ENCODE measurements at places on chromosomes 7 and 10. TPM values are rescaled to one million over a fixed set of nuclear protein-coding genes. Genes with fewer than 3 reads are reported as not detected.

DNA sequence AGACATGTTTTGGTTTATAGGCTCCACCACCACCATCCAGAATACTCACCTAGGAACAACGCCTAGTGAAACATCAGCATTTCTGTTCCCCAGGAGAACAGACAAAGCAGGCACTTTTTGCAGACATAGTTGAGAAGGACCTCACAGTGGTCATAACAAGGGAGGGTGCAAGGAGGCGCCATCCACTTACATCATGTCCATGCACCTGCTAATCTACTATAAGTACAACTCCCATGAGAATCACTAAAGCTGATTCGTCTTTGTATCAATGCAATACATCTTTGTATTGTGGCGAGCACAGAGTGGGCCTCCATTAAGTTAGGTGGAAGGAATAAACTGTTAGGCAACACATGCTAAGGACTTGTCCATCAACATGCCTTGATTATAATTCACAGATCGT is 207.1 kb downstream of the KCNMA1 start:
- no peak for DNase-seq

DNA sequence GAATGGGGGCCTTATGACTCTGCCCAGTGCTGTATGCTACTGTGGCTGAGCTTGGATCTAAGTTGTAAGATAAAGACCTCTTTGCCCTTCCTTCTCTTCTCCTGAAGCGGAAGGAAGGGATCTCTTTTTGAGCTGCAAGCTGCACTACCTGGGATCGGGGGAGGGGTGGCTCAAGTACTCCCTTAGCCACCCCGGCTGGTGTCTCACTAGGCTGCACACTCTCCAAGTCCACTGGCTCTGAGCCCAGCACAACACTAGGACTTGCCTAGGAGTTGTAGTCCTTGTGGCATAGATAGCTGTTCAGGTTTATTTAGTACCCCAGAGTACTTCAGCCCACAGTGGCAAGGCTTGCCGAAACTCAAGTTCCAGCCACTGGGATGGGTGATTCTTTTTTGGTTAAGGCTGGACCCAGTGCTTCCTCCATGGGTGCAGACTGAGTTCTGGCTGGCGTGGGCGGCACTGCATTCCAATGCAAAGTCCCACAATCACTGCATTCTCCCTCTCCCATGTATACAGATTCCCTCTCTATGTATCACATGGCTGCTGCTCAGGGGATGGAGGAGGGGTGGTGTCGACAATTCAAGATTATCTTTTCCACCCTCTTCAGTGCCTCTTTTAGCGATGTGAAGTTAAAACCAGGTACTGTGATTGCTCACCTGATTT is 76.2 kb upstream of the SLC25A13 start:
- no peak for DNase-seq

- peak; percentile 27 for DNase-seq
Observed at GRCh38 chr10:11958956-11959355, 83.7 kb downstream of the UPF2 start.

- DNase-seq: no peak
Observed at GRCh38 chr10:131876017-131876416, 24.8 kb upstream of the PPP2R2D start.

DNA sequence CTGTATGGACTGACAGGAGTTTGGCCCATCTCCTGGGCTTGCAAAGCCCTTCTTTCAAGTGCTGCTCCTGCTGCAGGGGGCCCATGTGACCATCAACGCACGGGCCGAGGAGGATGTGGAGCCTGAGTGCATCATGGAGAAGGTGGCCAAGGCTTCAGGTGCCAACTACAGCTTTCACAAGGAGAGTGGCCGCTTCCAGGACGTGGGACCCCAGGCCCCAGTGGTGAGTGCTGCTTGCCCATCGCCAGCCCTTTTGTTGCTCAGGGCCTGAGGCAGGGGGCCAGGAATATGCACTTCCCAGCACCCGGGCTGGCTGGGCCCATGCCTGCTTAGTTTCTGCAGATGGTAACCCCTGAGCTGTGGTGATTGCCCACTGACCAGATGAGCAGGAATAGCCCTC is 8.7 kb downstream of the PGAM2 start:
- no peak for DNase-seq

DNA sequence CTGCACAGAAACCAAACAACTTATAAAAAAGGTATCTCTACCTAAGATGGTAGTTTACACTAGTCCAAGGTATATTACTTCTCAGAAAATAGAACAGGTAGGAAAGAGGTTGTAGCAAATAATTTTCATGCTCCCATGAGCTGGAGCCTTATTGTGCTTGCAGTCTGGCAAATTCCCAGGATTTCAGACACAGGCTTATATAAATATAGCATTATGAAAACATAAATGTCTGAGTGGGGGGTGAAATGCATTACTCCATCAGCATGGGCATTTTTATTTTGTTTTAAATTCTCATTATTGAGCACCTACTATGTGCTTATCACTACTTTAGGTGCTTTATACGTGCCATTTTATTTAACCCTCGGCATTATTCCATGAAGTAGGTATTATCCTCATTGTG is 83.0 kb upstream of the PHYHIPL start:
- DNase-seq: peak; percentile 57

GRCh38 chr10:110859206-110859972 is 12.3 kb upstream of the PDCD4 start:
- DNase-seq: no peak

DNA sequence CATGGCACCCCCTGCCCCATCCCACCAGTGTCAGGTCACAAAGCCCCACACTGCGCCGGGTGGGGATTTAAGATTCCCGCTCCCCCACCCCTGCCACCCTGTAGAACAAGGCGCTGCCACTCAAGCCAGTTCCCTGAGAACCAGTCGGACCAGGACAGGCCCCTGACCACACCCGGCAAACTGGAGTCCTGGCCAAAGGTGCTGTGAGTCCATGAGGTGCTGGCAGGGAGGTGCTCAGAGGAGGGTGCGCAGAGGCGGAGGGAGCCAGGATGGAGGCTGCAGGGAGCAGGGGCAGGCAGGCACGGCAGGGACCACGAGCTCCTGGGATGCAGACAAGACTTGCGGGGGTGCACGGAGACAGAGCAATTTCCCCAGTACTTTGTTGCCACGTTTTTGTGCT is 19.7 kb upstream of the GDI2 start:
- DNase-seq: no peak

MRPS24 gene
- total RNA-seq: 69.0 TPM

UCN3 gene
- not detected for total RNA-seq

DNA sequence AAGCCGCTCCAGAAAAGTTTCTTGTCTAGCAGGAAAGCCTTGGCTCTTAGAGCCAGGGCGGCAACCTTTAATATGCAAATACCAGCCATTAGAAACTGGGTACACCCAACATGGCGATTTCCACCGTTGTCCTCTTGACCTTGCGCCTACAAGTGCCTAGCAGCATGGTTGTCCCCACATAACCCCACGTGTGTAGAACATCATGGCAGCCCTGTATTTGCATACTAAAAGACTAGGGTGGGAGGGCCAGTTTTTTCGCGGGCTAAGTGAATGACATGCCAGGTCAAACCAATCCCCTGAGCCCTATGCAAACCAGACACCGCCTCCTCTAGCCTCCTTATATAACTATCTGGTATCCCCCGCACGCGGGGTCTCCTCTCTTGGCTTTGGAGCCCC is 58.4 kb upstream of the FZD8 start:
- no peak for DNase-seq

TFR2 gene
- under 0.01 TPM for total RNA-seq

ZNF775 gene
- 6.2 TPM for total RNA-seq

GRCh38 chr10:131588704-131589220 is 277.2 kb upstream of the TCERG1L start:
- DNase-seq: no peak

DNA sequence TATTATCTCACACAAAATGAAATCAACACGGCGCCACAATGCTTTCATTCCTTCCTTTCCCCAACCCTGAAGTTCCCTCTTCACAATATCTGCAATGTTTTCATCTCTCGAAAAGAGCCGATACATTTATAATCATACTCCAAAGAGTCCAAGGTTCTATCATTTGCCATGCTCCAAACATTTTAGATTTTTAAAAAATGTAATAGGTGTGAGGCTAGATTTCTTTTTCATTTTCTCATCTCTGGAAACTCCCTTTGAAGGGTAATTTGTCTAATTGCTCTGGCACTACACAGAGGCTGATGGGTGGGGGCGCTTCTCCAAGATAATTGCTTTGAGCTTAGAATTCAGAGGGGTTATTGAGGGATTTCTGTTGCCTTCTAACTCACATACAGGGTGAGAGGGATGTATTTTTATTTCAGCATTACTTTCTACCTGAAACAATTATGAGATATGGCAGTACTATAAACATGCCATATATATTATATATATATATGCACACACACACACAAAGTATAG is 4.9 kb downstream of the DLX5 start:
- no peak for DNase-seq

- DNase-seq: no peak
Observed at GRCh38 chr10:66983475-66983818, 57.6 kb downstream of the LRRTM3 start.

VWDE gene
- total RNA-seq: under 0.01 TPM

PRLHR gene
- not detected for total RNA-seq

DNA sequence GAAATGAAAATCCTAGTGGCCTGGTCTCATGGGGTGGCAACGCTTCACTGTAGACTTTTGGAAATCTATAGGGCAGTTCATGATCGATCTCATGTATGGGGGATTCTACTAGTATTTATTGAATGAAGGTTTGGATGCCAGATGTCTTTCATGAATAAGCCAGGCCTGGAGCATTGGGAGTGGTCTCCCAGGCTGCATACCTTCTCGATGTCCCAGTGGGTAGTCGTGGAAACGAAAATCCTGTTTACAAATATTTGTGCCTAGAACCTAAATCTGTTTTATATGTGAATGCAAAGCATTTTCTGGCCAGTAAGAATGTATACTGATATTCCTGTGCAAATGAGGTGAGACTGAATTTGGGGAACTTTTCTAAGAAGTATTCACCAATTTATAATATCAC is 105.0 kb upstream of the C1QL3 start:
- no peak for DNase-seq

GRCh38 chr10:20288060-20288459 is 471.8 kb downstream of the PLXDC2 start:
- no peak for DNase-seq

CTAGE4 gene
- 0.36 TPM for total RNA-seq

GRCh38 chr10:23040002-23040401 is 55.4 kb upstream of the MSRB2 start:
- DNase-seq: no peak

DNA sequence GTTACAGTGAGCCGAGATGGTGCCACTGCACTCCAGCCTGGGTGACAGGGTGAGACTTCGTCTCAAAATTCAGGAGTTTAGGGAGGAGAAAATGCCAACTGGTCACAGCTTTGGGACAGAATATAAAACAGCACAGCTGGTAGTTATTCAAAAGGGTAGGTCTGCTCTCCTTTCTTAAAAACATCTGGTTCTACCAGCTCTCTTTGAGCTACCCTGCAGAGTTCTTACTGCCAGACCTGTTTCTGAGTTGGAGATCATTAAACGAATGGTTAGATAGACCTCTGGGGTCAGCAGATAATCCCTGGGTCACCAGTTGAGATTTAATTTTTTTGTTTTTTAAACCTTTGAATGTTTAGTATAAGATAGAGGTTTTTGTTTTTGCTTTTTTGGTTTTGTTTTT is 52.6 kb downstream of the MCU start:
- DNase-seq: no peak

- DNase-seq: peak; percentile 96
Observed at GRCh38 chr7:77538281-77539212, 1.5 kb downstream of the PTPN12 start.

DNA sequence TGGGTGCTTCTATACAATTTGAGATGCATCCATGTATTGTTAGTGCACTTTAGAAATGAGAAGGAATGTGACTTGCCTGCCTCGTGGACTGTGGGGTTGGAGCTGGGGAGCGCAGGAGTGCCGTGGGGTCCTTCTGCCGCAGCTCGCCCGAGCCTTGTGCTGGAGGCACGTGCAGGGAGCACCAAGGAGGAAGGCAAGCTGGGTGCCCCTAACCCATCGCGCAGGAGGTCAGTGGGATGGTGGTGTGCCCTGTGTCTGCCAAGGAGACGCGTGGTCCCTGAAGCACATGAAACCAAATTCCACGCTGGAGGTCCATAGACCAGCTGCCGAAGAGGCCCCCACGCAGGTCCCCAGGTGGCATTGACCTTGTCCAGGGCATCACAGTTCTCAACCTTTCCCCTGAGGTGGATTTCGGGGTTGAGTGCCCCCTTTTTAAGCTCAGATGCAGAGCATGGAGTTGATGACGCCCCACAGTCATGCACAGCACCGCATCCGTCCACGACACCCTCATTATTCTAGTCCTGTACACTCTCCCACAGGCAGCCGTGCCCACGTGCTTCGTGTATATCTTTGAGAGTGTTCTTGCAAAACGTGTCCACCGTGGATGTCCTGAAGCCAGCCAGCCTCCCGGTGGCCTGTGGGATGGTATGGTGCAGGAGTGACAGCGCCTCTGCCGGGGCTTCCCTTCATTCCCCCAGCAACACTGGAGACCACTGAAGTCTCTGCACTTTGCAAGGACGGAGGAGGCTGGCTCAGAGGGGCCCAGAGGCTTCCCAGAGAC is 35.5 kb downstream of the FKBP6 start:
- peak; percentile 75 for DNase-seq

DNA sequence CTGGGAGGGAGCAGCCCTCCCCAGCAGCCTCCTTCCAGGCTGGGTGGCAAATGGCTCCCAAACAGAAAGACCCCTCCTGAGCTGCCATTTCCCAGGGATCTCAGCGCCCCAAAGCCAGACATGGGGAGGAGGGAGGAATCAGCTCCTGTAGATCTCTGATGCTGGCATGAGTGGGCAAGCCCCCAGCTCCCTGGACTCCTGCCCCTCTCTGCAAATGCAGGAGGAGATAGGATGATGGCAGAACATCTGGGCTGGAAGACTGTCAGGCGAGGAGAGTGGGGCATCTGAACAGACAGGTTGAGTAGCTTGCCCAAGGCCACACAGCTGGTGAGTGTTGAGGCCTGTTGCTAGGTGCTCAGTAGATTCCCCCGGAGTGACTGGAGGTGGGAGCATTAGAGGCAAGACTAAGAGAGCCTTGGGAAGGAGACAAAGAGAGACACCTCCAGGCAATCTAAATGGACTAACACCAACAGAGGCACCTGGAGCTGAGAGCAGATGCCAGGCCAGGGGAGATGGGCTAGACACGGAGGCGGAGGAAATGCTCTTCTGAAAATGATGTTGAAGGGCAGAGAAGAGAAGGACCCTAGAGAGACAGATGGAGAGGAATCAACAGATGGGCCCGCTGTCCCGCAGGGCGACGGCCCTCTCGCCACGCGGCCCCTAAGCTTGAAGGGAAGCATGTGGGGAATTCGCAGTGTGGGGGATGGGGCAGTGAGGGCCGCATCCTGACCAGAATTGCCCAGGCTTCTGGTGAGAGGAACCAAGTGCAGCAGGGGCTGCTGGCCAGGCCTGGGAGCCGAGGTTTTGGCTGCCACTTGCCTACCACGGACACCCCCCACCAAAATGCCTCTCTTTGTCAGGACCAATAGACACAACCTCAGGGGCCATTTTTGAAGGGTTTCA is 84.8 kb upstream of the LRRC4 start:
- DNase-seq: peak; percentile 17

All from osteoblast (primary cell).